ENCODE measurements at places on chromosomes 3 and 15. TPM values are rescaled to one million over a fixed set of nuclear protein-coding genes. Genes with fewer than 3 reads are reported as not detected.
A peak's percentile ranks its signal among the peaks of the same experiment; 100 is the strongest.

- no peak for DNase-seq
Observed at GRCh38 chr3:80152692-80153091, 384.9 kb upstream of the ROBO1 start.

The ATP13A5 gene
- 0.44 TPM for polyA plus RNA-seq

DNA sequence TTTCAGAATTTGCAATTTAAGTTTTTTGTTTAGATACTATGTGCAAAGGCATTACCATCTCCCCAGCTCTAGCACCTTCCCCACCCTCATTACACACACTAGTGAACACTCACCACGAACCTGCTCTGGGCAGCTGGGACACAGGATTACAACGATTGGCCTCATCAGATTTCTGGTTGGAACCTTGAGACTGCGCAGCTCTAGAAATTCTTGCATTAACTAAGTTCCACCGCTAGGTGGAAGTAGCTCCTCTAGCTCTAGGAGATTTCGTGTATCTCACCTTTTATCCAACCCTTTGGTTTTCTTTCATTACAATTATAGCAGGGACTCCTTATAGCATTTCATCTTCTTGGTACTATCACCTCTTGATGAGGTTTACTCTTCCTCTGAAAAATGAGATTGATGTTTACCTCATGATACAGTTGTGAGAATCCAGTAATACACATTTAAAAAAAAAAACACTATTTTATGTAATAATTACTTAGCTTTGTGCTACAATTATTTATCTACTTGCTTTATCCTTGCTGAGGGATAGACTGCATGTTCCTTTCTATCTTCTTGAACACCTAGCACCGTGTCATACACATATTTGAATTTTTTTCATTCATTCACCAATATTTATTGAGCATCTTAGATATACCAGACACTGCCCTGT, 28.7 kb upstream of the PLOD2 start:
- peak; percentile 67 for DNase-seq

The CLDN18 gene
- polyA plus RNA-seq, result 0.57 TPM

The CASR gene
- 0.28 TPM for polyA plus RNA-seq

GRCh38 chr15:35151782-35152181, 66.7 kb upstream of the NANOGP8 start:
- DNase-seq, result no peak

DNA sequence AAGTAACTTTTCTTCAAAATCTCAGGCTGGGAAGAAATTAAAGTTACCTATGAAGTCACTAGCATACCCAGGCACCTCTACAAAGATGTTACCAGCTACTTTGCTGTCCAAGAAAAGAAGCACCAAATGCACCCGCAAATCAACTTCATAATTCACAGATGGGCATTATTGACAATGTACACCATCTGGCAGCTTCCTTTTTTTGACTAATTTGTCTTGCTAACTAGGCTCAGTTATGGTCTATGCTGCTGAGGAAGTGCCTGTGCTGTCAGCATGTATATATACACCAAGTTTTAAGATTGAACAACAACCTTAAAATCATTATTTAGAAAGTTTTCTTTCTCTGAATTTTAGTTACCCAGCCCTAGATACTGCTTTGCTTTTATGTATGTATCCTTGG, 93.8 kb downstream of the NSUN3 start:
- DNase-seq, result no peak

DNA sequence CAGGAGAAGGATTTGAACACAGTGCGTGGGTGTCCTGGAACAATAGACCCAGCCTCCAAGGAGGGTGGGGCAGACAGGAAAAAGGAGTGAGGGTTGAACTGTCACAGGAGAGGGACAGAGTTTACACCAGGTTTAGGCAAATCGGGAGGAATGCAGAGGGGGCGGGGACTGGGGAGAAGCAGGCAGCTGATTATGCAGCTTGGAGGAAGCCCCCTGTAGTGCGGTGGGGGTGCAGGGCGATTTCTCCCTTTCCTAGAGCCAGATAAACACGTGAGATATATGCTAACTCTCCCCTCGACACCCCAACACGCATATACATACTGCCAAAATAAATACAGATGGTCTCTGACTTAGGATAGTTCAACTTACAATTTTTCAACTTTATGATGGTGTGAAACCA, 108.6 kb upstream of the PRR20G start:
- no peak for DNase-seq

DNA sequence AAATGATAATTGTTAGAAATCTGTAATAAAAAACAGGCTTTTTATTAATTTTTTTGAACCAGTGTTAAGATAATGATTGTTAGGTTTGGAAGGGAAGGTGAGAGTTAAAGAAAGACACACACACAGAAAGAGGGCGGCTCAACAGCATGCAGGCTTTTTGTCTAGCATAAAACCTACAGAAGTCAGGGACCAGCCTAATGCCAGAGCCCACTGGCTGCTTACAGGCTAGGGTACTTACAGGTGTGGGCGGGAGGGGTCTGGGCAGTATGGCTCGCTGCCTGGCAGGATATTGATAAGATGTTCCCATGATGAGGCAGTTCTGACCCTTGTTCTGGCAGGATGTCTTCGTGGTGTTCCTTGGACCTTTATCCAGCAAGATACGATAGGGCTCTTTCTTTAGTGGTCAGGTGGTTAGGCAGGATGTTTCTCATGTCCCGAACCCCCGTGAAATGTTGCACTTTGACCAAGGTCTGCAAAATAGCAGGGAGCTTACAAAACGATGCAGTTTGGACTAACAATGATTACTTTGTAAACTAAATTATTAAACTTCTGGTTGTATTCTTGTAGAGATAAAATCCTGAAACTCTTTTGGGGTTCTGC, 84.7 kb downstream of the DCUN1D1 start:
- DNase-seq, result no peak

DNA sequence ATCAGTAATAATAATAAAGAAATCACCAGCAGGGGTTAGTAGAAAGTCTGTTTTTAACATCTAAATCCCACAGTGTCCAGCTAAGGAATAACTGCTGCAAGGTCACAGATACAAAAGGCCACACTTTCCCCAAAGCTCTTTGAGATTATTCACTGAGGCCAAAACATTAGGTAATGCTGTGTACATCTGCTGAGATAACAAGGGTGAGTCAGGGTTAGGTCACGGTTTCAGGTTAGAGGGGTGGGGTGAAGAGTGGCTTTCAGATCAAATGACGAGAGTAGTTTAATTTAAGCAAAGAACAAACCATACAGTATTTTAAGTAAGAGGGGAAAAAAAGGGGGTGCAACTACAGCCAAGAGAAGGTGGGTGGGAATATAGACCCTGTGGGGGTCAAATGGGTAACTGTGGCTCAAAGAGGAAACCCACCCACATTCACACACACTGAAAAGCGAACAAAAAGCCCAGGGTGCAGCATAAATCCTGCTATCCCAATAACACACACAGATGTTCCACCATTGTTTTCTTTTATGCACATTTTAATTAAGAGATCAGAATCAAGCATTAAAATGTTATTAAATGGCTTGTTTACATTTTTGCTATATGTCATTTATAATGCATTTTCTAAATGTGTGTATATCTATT, 412.9 kb downstream of the TIGIT start:
- no peak for DNase-seq

- no peak for DNase-seq
Observed at GRCh38 chr15:70409388-70409787, 311.7 kb upstream of the TLE3 start.

The MRPL46 gene
- 23.9 TPM for polyA plus RNA-seq

The PLSCR5 gene
- not detected for polyA plus RNA-seq

DNA sequence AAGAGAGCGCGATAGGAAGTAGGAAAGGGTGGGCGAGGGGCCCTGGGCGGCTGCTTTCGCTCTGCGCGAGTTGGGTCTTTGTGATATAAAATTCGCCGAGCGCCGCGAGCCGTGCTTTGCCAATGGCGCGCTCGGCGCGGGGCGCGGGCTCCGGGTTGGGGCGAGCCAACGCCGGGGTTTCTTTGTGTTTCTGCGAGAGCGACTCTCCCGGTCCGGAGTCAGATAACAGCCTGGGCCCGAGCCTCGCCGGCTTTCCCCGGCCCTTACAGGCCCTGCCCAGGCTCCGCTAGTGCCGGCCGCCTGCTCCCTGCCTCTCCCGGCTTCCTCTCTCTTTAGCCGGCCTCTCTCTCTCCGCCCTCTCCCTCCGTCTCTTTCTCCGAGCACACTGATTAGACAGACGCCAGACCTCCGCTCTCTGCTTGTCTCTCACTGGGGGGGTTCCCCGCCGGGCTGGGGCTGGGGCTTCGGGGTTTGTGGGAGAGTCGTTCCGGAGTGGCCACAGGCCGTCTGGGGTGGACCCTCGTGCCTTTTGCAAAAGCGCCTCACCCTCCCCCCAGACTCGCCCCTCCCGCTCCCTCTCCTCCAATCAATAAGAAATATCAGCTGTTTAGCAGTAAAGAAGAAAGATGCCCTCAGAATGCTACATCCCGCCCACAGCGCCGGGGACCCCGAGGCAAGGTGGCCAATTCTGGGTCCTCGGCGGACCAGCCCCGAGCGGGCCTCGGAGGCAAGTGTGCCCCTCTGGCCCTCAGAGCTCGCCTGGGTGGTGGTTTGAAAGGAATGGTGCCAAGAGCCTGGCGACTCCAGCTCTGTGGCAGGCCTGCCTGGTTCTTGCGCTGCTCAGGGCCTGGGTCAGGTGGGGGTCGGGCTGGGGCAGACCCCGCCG, 2.9 kb downstream of the NR2F2 start:
- DNase-seq, result peak; percentile 80

- DNase-seq, result no peak
Observed at GRCh38 chr3:193885832-193886231, 250.1 kb upstream of the HES1 start.

- peak; percentile 66 for DNase-seq
Observed at GRCh38 chr15:88911766-88912118, 1.4 kb downstream of the MFGE8 start.

The LRRIQ4 gene
- polyA plus RNA-seq, result not detected

The SEMA3G gene
- polyA plus RNA-seq, result 15.6 TPM

The CHCHD4 gene
- 12.8 TPM for polyA plus RNA-seq

GRCh38 chr3:16053794-16054193, 120.7 kb upstream of the GALNT15 start:
- DNase-seq, result no peak

GRCh38 chr3:11807686-11808085, 39.0 kb downstream of the TAMM41 start:
- peak; percentile 19 for DNase-seq

The NUP210 gene
- 10.7 TPM for polyA plus RNA-seq

The ERICH6 gene
- polyA plus RNA-seq, result 0.41 TPM

DNA sequence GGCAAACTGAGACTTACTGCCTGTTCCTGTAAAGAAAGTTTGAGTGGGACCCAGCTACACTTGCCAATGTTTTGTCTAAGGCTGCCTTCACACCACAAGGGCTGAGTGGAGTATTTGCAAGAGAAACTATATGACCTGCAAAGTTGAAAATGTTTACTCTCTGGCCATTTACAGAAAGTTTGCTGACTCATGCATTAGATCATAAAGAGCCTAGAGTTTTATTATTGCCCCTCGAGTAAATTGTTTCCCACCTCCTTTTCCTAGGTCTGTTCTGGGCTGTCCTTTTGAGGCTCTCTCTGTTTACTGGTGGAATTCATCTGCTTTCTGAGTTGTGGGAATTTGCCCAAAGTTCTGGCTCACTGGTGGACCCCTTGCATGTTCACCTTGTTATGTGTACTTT, 6.7 kb upstream of the PROK2 start:
- no peak for DNase-seq

- DNase-seq, result no peak
Observed at GRCh38 chr3:98711426-98711825, 51.7 kb upstream of the ST3GAL6 start.

GRCh38 chr3:46874430-46874829, 3.1 kb upstream of the PTH1R start:
- DNase-seq, result peak; percentile 84

DNA sequence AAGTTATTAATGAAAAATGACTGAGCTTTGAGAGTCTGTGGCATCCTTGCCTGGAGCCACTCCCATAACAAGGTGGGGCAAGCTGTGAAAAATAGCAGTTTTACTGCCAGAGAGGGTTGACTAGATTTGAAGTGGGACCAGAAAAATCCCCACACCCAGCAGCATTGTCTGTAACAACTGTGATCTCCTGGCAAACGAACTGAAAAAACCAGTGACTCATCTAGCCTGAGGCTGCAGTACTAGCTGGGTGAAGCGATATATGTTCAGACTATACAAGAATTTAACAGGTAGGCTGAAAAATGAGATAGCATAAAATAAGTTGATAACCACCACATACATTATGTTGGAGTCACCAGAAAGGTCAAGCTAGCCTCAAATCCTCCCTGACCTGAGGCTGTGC, 64.0 kb downstream of the DPH6 start:
- peak; percentile 15 for DNase-seq

DNA sequence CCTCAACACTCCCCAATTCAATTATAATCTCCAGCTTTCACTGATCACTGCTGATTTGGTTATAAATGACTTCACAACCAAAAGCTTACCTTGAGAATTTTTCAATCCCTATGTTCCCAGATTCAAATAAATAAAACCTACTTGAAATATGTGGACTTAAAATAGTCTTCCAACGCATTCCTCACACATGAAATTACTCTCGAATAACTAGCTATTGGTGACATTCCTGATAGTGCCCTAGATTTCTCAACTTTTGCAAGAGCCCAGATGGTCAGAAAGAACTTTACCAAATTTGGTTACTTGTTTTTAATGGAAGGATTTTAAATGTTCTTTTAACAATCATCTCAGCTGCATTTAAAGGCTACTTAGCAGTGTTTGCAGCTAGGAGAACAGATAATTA, 605.5 kb downstream of the FHIT start:
- no peak for DNase-seq

DNA sequence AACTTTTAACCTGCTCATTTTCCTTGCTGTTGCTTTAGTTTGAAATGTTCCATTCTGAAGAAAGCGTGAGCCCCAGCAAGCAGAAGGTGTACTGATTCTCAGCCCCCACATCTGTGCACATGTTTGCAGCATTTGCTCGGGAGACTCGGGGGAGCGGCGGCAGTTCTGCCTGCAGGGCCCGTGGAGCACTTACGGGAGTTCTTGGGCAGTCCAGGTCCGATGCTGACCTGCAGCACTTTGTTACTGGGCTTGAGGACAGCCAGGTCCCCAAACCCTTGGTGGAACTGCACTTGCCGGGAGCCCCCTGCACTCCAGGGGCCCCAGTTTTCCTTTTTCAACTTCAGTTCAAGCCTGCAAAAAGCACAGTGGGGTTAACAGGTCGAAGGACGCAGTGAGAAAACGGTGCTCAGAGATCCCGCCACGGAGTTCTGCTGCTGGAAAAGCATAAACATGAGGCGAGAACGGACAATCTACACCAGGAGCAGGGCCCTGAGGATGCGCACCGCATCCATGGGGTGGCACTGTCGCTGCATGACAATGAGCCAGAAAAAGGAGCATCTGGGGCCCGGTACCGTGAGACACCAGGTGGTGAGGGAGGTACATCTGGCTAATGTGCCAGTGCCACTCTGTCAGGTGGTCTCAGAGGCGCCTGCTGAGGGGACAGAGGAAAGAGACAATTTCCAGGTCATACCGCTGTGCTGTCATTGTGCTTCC, 45.6 kb upstream of the LDHAL6B start:
- no peak for DNase-seq

The WDR6 gene
- polyA plus RNA-seq, result 139 TPM

- peak; percentile 97 for DNase-seq
Observed at GRCh38 chr3:42067326-42067725, 23.8 kb upstream of the TRAK1 start.

The MEIS2 gene
- 5.0 TPM for polyA plus RNA-seq

DNA sequence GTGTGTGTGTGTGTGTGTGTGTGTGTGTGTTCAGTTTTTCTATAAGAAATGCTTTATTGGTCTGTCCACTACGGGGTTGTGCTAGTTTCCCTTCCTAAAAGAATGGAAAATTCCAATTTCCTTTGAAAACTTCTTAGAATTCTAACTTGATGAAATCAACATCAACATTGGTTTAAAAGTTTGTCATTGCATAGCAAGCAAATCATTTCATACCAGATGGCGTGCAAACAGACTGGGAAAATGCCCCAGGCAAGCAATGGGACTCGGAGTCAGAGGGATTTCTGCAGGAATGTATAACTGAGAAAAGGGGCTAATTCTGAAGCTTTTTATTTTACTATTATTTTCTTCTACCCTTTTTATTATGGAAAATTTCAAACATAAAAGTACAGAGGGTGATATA, 13.1 kb upstream of the DYNC1LI1 start:
- no peak for DNase-seq

Measured in muscle of leg (tissue), 16 donors.